ENCODE measurements at places on chromosomes 11 and 22.

DNA sequence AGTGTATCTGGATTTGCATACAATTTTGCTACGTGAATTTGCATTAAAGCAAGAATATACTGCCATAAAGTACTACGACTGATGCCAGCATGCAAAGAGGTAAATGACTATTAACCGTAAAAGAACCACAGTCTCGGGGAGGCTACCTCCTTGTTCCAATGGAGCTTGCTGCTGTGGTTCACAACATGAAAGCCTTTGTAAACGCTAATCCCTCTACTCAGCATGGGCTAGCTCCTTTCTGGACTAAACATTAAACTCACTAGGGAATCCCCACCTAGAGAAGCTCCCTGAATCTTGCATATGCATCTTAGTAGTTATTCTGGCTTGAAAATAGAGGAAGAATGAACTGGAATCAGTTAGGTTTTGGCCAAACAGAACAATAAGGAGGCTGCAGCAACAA, 60.5 kb upstream of the ARHGAP32 start:
- no peak for DNase-seq

DNA sequence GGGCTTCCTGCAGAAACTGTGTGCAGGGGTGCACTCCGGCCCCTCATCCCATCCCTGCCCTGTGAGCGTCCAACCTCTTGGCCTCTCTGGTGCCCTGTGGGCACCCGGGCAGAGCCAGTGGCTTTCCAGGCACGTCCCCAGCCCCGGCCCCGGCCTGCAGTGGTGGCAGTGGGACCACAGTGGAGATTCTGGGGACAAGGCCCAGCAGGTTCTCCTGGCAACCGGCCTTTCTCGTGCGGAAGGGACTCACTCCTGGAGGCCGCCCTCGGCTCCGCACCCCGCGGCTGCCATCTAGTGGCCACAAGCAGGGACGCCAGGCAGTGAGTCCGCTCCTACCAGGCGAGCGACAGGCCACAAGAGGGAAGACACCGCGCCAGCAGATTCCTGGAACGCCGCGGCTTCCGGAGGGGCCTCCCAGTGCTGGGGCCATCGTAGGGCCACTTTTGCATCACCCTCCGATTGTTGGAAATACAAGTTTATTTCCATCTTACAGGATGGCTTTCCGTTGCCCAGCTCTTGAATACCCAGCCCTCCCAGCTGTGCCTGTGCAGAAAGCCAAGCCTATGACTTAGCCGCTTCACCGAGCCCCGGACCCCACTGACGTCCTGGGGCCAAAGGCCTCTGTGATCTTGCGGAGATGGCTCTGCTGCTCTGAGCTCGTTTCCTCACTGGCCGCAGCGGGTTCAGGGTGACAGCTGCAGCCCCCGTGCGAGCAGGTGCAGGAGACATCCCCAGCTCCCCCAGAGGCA, 357.3 kb downstream of the CTTN start:
- peak; percentile 50 for DNase-seq

DNA sequence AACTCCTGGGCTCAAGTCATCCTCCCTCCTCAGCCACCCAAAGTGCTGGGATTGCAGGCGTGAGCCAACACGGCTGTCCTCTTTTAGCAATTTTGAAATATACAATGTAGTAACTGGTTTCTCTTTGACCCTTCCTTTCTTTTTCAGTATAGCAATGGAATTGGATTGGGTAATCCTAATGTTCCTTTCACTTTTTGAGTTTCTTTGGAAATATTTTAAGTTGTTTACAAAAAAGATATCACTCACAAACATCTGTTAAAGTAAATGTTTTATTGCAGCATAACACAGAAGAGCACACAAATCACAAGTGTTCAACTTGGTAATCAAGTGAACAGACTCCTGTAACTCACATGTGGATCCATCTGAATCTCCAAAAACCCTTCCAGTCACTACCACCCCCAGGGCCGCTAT, 44.6 kb upstream of the EP300 start:
- DNase-seq: no peak

GRCh38 chr11:2572491-2573239, 127.1 kb downstream of the KCNQ1OT1 start:
- DNase-seq: no peak

DNA sequence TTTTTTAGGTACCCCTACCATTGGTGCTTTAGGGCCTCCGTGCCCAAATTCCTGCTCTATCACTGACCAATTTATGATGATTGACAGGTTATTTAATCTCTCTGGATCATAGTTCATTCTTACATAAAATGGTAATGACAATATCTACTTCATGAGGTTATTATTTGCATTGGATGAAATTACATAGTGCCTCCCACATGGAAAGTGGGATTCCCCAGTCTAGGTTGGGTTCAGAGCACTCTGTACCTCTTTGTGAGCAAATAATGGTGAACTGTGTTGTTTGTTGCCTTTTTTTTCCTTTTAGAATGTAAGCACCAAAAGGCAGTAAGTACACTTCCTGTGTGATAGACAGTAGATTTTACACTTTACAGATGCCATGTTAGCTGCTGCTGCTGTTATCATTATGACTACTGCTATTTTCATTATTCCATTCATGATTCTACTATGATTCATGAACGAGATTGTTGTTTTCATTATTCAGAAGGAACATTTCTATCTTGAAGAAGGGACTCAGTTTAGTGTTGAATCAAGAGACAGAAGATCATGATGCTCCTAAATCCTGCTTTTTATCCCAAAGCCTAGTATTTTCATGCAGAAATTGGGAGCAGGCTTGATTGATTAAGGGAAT, 100.8 kb downstream of the ALX4 start:
- no peak for DNase-seq

DNA sequence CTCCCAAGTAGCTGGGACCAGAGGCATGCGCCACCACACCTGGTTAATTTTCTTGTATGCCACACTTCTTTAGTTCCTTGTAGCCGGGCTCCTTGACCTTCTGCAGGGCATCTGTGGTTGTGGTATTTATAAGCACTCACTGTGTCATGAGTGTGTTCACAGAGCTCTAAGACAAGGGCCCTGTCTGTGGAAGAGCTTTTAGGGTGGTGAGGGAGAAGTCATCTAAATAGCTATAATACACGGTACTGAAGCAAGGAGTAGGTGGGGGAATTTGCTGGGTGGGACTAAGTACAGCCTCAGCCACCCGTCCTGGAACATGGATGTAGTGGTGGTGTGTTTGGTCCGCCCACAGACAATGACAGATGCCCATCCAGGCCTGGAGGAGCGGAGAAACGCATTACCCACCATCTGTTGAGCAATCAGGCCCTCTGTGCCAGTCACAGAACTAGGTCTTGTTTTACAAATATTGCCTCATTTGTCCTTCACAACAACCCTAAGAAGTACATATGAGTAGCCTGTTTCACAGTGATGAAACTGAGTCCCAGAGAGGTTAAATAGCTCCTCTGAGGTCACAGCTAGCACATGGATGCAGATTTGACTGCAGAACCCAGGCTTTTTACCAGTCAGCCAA, 10.1 kb downstream of the ACO2 start:
- DNase-seq: no peak

- DNase-seq: no peak
These were observed 469 bp downstream of the ZBED5 start for GRCh38 chr11:10857459-10857708.

DNA sequence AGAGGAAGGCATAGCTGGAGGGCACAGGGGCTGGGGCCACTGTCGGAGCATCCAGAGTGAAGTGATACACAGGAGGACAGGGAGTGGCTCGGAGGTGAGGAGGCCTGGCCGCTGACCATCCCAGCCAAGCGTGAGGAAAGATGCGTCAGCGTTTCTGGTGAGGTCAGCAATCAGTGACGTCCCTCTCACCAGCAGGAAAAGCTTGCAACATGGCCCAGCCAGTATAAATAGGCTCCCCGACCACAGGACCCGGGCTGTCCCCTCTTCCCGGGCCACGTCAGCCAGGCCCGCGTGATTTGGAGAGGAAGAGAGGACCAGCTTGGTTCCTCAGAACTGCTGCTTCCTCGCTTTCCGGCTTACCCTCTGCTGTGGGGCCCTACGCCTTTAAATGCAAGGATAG, 4.2 kb upstream of the OSM start:
- no peak for DNase-seq

DNA sequence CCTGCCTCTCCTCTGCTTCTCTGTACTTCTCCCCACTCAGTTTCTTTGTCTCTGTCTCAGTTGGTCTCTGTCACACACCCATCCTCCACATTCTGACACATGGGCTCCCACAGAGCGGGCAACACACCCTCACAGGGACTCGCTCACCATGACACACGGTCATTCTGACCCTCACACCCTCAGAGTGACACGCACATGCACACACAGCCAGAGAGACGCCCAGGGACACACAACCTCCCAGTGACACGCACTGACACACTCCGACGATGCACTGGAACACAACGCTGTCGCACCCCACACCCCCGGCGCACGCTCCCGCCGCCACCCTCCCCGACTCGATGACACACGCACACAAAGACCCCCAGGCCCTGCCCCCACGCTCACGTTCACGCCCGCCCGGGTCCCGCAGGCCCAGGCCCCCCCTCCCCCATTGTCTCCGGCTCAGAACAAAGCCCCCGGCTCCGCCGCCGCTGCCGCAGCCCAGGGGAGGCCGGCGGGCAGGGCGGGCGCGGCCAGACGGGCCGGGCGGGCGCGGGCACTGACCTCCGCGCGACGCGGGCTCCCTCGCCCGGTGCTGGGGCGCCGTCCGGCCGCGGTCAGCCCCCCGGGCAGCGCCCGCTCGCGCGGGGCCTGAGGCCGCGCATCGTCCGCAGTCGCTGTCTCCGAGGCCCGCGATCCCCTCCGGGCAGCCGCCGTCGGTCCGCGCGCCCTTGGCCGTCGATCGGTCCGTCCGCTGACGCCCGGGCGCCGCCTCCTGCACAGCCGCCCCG, 404 bp downstream of the DCHS1 start:
- peak; percentile 22 for DNase-seq

DNA sequence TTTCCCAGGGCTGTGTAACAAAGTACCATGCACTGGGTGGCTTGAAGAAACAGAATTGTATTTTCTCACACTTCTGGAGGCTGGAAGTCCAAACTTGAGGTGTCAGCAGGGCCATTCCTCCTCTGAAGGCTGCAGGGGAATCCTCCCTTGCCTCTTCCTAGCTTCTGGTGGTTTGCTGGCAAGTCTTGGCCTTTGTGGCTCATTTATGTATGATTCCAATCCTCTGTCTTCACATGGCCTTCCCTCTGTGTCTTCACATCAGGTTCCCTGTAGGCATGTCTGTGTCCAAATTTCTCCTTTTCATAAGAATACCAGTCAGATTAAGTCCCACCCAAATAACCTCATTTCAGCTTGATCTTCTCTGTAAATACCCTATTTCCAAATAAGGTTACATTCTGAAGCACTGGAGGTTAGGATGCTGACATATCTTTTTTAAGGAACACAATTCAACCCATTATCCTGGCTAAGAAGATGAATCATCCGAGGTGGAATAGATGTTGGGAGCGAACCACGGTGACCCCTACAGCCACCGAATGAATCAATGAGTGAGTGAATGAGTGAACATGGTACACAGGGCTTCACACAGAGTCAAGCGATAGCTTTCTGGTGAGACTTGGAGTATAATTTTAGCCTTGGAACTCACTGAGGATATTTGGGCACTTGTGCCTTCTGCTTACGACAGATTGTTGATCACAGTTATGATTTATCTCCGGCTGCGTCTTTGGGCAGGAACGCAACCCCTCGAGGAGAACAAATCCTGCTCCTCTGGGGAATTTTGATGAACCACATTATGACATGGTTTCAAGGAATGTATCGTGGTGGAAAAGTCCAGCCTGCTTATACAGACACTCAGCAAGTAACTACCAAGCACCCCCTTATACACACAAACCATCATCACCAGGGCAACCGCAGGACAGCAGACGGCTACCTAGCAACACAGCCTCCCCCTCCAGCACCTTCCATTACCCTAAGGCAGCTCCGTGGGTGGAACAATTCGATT, 34.3 kb upstream of the MICAL2 start:
- DNase-seq: no peak

DNA sequence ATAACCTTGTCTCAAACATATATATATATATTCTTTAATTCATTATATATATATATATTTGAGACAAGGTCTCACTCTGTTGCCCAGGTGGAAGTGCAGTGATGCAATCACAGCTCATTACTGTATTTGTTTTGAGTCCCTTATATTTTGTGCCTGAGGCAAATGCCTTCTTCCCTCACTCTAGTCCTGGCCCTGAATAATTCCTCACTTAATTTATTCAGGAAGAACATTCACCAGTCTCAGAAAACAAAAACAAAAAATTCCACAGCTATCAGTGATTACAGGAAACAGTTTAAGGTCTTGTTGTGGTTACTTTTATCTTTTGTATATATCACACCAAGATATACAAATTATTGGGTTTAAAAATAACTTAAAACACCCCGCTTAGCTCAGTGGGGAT, 155.7 kb downstream of the CWF19L2 start:
- DNase-seq: no peak

DNA sequence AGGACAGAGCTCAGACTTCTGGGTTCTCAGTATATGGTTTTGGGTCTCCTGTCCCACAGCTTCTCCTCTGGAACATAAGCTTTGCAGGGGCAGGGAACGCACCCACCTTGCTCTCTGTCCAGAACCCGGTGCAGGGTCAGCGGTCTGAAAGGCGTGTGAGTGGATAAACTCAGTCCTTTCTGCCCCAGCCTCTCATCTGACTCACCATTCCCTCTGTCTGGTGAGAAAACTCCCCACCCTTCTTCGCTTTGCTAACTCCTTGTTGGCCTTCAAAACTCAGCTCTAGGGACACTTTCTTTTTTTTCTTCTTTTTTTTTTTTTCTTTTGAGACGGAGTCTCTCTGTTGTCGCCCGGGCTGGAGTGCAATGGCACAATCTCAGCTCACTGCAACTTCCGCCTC, 68.9 kb upstream of the NUP50 start:
- no peak for DNase-seq

DNA sequence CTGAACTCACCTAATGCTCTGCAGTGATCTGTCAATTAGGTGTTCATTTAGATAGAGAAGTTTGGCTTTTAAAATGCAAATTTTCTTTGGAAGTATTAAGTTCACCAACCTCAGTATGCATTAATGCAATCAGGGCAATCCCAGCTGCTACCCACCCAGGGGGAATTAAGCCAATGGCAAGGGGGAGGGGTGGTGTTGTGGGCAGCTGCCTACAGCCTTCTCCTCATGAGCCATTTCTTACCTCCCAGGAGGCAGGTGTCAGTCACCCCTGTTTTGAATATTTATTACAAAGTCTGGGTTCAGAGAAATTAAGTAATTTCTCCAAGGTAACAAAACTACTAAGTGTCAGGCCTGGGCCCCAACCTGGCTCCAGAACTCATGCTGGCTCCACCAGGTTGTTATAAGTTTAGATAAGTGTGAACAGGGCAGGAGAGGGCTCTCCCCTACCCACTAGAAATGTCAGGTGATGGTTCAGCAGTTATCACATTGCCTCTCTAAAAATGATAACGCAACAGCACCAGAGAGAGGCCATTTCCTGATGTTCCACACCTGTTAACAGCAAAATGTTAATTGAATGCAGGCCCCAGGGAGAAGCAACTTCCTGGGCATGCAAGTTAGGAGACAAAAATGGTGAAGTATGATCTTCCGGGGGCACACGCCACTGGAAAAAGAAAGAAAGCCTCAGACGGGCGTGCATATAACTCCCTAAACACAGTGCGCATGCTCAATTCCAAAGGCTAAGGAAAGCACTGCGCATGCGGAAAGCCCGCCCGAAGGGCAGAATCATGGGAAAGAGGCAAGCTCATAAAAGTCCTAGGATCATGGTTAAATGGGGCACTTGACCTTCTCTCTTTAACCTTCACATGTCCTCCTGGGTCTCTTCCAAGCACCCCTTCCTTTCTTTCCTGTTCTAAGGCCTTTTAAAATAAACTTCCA, 35.4 kb upstream of the GNAZ start:
- no peak for DNase-seq

GRCh38 chr11:38718049-38718448, 2120.0 kb upstream of the RAG2 start:
- no peak for DNase-seq

- DNase-seq: no peak
These were observed 9.4 kb downstream of the EHD1 start for GRCh38 chr11:64868904-64869570.

All from T-helper 1 cell (primary cell).